ENCODE measurements at places on chromosomes 7 and 10.

DNA sequence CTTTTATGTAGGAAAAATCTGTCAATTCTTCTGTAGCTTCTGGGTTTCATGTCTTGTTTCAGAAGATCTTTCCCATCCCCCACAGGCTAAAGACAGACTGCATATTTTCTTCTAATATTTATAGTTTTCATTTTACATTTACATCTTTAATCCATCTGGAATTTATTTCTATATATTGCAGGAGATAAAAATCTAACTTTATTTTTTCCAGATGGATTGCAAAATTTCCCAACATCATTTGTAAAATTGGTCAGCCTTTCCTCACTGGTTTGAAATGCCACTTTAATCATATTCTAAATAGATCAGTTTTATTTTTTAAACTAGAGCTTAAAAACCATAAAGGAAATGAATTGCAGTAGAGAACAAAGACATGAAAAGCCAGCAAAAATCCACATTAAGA is 46.9 kb downstream of the TMEM26 start:
- DNase-seq = no peak

DNA sequence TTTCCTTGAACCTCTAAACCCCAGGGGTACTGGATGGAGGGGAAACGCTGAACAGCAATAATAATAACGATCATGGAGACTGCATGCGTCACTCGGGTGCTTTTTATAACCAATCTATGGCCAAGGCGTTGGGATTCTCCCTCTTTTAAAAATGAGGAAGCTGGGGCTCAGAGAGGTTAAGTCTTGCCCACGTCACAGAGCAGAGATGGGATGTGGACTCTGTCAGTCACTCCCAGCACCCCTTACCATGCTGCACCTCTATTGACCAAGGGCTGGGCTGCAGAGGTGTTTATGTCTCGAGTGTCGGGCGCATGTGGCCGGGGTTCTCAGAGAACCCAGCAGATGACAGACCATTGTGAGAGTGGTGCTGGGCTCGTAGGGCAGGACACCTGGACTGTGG is 129.9 kb downstream of the CDH23 start:
- DNase-seq = no peak

DNA sequence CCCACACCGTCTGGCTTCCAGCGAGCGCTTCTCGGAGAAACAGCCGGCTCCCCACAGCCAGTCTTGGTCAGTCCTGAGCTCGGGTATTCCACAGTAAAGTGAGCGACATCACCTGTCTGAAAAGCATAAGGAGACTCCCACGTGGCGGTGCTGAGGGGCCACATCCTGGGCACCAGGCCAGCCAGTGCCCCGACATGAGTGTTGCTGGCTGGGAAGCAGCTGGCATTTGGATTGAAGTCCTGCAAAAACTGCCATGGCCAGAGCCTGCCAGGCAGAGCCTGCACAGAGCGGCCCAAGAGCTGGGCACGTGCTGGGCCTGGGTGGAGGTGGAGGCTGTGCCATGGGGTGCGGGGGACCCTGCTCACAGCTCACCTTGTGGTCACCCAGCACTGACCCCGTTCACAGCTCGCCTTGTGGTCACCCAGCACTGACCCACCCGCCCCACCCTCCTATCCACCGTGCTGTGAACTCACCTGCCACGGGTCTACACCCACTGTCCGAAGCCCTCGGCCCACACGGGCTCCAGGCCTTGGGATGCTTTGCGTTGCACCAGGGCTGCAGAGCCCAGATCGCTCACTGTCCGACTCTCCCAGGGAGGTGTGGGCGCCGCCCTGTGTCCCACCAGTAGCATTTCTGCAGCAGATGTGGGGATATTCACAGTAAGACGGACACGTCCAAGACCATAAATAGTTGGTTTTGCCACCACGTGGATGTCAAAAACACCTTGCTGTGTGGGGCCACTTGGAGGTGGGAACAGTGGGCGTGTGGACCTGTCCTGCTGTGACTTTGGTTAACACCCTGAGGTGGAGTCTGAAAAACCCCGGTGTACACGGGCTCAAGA is 48.8 kb downstream of the PITRM1 start:
- DNase-seq = no peak

DNA sequence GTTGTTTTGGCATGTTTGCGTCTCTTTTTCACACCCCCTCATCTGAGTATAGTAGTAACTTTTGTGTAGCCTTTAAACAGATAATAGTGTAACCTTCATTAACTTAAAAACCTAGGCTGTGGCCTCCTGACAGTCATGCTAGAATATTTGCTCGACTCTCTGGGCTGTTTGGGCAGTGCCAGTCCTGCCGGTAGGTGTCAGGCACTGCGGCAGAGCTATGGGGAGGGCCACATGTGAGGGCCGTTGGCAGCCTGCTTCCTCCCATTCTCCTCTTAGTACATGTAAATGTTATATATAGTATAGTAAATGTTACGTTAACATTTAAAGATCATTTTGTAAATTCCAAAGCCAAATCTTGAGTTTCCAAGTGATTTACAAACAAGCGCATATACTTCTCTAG is 26.1 kb downstream of the BCCIP start:
- no peak for DNase-seq

- peak; percentile 91 for DNase-seq
Measured at GRCh38 chr10:132434405-132435005, 37.5 kb downstream of the PWWP2B start.

DNA sequence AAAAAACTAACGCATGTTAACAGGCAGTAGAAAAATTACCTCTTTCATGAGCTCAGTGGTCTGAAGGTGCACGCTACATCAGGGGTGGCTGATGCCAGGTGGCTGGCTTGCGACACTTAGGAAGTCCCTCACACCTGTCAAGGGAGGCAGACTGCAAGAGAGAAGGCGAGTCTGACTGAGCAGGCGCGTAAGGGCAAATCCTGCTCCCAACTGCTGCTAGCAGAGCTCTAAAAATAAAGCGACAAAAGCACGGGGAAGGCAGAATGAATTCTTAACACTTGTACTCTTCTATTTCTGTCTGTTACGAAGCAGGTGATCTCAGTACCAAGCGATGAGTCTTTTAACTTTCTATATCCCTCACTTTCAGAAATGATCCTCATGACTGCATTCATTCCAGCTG is 33.1 kb downstream of the CACNA2D1 start:
- DNase-seq = no peak

DNA sequence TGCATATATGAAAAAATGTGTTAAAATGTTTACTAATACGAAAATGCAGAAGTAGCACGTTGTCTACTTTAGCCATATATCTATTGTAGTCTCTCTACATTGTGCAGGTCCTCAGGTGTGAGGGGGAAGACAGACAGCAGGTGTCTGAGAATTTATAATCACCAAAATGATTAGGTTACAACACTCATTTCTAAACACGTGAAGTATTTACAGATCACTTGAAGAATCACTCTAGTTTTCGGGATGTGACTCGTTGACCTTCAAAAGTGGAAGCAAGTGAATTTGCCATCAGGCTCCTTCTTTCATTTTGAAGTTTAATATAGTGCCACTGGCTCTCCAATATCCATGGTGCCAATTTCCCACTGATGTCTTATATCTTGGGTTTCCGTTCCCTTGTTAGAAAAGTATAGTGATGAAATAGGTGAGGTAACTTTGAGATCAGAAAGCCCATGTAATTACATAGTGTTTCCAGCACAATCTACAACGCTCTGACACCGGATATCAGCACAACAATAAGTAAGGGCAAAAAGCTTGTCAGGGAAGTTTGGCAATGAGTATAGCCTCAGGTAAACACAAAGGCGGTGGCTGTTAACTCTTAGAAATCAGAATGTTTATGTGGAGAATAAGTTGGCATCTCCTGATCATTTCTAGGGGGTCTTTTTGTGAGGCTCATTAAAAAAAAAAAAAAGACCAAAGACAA is 57.5 kb upstream of the SP4 start:
- no peak for DNase-seq

DNA sequence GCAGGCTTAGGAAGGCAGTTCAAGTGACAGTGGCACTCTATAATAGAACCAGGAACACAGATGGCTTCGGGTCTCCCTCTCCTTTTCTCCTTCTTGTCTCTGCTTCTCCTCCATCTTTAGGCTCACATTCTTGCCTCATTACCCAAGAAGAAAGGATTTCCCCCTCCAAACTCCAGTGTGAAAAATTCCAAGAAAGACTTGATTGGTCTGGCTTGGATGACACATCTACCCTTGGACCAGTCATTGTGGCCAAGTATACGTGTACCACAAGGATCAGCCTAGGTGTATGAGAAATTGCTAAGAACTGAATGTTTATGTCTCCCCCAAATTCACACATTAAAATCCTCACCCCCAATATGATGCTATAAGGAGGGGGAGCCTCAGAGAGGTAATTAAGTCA is 53.9 kb downstream of the PRTFDC1 start:
- no peak for DNase-seq

GRCh38 chr10:95655571-95656290 is 780 bp downstream of the ALDH18A1 start:
- DNase-seq = peak; percentile 73

DNA sequence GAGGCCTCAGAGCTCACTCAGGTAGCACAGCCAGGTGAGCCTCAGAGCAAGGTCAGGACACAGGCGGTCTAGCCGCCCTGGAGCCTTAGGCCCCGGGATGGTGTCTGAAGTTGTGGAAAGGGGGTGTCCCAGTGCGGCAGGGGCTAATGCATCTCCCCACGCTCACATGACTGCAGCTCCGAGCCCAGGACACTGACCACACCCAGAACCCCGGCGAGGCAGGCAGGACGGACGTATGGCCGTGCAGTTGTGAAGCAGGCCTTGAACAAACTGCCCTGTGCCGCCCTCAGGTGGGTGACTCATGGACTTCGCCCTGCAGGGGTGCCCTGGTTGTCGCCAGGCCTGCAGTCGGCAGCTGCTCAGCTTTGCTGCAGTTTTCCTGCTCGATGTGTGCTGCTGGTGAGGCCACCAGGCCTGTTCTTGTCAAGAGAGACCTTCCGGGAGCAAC is 5.0 kb upstream of the PRKAR1B start:
- DNase-seq = no peak

DNA sequence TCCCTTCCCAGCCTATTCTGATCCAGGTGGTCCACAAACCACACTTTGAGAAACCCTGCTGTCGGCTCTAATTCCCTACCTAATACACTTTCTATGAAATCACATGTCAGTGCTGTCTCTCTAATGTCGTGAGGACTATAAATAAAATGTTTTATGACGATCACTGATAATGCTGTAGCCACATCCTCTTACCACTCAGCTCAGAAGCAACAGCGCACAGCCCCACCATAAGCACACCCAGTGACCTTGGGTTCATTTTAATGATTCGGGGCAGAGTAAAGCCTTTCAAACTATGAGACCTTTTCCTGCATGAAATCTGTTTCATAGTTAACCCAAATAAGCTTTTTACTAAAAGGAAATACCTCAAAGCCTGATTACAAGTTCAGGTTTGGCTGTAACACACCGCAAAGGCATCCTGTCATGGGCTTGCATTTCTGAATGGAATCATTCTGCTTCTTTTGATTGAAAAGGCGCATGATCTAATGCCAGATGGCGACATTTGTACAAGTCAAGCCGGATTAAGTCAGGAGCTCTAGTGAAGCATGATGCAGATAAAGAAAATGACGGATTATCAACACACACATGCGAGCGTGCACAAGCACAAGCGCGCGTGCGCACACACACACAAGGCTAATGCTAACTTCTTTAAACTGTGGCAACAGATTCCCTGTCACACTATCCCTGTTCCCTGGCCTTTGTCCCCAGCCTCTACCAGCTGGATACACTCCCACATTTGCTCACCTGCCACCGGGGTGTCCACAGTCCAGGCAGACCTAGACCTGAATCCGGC is 180.5 kb upstream of the PDE1C start:
- DNase-seq = no peak

- DNase-seq = peak; percentile 89
Measured at GRCh38 chr10:92699518-92700381, 10.0 kb downstream of the HHEX start.

GRCh38 chr10:116132780-116133399 is 140.1 kb downstream of the GFRA1 start:
- no peak for DNase-seq

DNA sequence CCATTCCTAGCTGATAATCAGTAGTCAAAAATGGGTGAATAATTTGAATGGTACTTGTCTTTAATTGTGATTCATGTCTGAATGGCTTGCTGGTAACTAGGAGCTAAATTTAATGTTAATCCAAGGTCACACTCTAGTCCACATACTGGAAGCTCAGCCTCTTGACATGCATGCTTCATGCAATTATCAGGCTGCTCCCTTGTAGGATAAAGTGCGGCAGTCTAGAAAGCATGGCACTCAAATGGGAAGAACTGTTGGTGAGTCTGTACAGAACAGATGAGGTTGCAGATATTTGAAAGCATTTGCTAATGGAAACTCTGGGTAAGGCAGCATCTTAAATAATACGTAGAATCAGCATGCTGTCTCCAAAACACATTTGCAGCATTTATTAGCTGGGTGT is 499.4 kb downstream of the AUTS2 start:
- DNase-seq = no peak

GRCh38 chr7:157339777-157340677 is 3.2 kb downstream of the DNAJB6 start:
- peak; percentile 55 for DNase-seq

DNA sequence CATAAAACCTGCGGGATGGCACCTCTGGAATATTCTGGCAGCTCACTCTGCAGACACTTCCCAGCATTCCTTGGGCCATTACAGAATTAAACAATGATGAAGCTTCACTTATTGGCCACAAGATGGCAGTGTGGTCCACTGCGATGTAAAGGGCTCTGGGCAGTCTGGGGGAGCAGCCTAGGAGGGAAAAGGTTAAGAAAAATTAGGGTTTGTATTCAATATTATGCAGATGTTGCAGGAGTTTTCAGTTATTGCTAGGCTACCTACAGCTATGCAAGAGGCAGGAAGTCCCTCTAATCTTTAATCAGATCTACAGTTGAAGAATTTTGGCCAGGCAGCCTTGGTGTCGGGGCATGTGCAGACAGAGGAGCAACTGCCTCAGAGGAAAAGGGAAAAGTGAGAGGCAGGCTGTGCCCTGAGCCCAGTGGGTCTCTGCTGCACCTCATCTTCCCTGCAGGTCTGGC is 233.2 kb upstream of the PRSS1 start:
- peak; percentile 58 for DNase-seq

DNA sequence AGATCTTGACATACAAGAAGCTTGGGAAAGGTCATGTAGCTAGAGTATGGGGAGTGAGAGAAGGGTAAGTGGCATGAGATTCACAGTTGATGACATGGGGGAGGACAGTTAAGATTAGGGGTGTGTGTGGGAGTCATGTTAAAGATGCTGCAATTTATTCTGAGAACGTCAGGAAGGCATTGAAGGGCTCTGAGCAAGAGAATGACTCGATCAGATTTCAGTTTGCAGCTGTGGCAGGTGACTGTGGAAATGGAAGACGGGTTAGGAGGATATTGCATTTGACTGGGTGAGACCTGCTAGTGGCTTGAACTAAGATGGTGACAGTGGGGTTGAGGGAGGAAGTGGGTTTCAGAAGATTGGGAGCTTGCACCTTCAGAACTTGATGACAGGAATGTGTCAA is 5.6 kb downstream of the CDC123 start:
- no peak for DNase-seq

GRCh38 chr10:87579563-87579962 is 74.9 kb downstream of the MINPP1 start:
- DNase-seq = no peak

GRCh38 chr10:121154846-121155245 is 303.7 kb downstream of the WDR11 start:
- no peak for DNase-seq

Data from OCI-M1 (cell line).